Brain pericyte (primary cell): ENCODE measurements at places on chromosomes 1 and 21.
A peak's percentile ranks its signal among the peaks of the same experiment; 100 is the strongest.

- no peak for DNase-seq
Measured at GRCh38 chr1:89725011-89725370, 92.1 kb downstream of the LRRC8C start.

DNA sequence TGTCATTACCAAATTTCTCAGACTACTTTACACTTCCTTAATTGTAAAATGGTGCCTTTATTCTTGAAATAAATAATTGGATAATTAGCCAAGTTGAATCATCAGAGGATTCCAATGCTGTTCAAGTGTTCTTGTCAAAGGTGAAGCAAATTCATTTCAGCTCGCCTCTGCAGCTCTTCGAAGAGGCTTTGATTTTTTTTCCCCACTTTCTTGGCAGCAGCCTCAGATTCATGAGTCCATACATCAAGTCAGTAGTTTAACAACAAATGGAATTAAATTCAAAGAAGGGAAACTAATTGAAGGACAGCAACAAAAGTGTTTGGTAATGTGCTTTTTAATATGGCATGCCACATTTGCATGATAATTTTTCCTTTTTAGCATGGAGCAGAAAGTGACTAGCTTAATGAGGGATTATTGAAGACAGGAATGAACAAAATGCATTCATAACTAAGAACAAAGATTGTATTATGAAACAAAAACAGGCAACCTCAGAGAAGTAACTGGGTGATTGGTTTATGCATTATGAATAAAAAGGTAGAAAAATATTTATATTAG is 239.0 kb downstream of the USH2A start:
- DNase-seq, result no peak

DNA sequence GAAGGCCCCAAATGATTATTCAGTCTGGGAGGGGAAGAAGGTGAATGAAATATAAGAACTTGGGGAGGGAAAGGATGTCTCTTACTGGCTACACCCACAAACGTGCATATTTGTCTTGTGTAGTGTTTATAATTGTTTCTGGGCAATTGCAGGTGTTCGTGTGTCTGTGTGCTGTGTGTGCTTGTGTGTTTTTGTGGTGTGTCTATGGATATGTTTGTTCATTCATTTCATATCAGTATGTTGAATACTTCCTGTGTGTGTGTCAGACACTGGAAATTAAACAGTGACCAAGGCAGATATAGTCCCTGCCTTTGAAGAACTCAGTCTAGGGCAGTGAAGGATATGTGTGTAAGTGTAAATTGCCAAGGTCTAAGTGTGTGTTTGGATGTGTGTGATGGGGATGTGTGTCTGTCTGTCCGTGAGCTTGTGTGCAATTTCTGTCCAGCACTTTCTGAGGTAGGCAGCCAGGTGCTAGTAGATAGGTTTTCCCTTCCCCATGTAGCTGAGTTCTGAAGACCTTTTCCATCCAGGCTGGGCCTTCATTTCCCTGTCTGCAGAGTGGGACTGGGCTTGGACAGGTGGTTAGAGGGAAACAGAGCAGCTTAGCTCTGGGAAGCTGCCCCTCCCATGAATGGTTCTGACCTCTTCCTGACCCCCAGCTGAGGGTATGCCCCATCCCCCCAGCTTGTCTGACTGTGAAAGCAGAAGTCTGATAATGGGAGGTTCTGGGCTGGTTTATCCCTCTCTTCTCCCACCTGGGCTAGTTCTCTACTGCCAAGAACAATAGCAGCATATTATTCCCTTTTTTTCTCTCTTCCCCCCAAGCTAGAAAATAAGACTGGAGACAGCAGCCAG is 3.8 kb downstream of the AGO1 start:
- DNase-seq, result no peak

GRCh38 chr1:211553549-211553948 is 25.4 kb downstream of the SLC30A1 start:
- DNase-seq, result no peak

DNA sequence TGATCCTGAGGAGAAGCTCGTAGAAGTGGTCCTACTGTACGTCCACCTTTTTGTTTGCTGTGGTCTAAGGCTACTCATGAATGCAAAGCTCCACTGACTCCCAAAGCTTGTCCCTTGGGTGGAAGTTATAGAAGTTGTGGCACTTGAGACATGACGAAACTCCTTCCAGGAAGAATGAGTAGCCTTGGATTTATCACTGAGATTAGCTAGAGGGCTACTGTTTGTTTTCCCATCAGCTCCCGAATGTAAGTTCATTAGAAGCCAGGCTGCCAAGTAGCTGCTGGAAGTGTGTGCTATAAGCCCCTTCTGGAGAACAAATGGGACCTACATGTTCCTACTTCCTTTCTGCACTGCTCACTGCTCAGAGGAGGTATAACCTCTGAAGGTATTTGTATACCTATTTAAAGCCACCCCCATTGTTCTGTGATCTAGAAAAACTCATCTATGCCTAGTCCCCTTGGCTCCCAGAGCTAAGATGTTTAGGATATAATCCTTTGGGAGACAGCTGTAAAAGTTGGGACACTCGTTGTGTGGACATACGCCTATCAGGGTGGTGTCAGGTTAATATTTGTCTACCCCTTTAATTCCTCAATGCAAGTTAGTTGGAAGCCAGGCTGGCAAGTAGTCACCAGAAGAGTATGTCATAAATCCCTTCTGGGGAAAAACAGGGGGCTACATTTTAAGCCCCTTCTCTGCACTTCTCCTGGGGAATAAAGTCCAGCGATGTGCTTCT is 72.9 kb downstream of the SCMH1 start:
- DNase-seq, result no peak

DNA sequence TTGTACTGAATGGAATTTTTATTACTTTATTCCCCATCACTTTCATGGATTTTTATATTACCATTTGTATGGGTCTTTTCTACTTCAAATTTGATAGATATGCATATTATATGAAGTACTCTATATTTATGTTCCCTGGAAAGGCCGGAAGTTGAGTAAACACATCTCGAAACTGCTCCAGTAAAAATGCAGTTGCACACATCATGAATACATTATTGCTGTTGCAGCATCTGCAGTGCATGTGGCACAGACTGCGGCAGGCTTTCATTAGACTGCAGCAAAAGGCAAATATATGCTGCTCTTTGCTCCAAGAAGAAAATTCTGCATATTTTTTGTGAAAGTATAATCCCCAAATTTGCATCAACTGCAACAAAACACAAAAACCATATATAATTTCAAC is 48.7 kb upstream of the LRRC7 start:
- no peak for DNase-seq

DNA sequence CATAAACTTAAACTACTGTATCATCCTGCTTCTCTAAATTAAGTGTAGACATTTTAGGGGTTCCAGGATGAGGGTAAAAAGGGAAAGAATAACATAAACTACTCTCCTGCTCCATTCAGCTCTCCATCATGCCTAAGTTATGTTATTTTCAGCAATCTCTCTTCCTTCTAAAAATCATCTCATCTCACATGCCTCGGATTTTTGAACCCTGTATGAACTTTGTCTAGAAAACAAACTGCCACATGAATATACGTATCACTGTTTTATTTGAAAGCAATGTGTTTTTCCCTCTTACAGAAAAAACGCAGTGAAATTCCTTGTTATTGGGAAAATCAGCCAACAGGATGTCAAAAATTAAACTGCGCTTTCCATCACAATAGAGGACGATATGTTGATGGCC is 32.6 kb downstream of the ZBED6 start:
- no peak for DNase-seq

DNA sequence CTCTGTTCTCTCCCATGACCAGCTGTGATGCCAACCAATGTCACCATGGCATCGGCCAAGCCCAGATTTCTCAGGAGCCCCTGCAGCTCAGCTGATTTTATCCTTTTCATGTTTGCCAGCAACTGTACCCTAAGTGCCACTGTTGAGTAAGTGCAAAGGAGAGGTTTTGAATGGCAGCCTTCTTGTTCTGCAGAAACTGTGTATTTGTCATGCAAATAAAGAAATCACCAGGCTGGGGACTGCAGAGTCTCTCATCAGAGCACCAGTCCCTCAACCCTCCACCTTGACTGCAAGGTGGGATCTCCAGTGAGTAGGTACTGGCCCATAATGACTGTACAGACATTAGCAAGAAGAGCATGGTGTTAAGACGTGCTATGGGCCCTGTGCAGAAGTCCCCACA is 26.6 kb downstream of the C8B start:
- no peak for DNase-seq

DNA sequence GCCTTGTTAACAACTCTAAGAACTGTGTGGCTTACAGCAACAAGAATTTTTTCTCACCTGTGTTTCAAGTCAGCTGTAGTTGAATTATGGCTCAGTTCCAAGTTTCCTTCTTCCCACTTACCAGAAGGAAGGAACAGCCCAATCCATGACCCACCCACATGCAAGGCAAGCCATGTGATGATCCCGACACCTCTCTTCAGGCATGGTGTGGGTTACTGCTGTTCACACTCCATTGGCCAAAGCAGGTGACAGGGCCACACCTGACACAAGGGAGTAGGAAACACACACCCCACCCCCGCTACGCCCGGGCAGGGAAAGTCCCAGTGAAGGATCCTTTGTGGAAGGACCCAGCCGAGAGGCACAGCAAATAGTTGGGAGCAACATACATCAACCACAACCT is 36.3 kb downstream of the KCNJ15 start:
- no peak for DNase-seq

GRCh38 chr1:31617916-31618746 is 642 bp downstream of the HCRTR1 start:
- no peak for DNase-seq

GRCh38 chr1:41539999-41540398 is 55.5 kb upstream of the EDN2 start:
- DNase-seq, result no peak

DNA sequence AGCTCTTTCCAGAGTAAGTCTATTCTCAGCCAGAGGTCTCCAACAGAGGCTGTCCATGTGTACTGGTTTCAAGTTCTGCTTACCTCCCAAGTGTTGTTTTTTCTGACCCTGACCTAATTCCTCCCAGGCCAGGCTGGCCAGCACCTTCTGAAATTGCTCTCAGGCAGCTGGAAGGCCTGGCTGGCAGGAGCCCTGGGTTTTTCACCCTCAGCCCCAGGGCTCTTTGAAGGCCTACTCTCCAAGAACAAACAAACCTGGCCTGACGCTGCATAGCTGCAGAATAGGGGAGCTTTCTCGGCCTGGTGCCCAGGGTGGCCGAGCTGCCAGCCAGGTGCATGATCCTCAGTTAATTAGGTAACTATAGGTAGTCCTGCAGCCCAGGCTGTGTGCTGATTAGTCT is 147.5 kb downstream of the CACNA1E start:
- DNase-seq, result no peak

DNA sequence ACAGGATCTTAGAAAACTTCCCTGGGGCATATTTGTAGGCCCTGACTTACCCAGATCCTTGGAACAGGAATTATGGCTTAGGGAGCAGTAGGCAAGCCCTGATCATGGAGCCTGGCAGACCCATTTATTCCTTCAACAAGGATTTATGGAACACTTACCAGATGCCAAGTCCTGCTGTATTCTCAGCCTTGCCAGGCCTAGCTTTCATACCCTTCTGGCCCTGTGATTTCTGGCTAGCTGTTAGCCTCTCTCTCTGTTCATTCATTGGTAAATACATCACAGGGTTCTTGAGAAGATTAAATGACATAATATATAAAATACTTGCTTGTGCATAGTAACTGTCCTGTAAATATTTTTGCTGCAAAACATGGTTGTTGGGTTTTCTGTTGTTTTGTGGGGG is 32.4 kb upstream of the SRP9 start:
- no peak for DNase-seq

DNA sequence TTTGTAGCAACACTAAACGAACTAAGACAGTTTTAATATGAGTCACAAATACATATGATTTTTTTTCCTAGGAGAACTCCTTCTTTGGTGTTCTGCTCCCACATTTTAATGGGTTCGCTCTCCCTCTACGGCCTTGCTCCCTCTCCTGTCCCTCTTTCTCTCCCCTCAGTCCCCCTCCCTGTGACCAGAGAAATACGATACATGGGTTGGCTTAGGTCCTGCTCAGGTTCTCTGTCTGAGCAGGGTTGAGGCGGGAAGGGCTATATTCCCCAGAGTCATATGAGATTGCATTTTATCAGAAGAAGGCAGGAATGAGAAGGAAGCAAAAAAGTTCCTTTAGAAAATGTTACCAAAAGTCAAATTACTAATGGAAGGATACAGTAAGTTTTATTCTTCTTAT is 44.6 kb downstream of the UBE2U start:
- DNase-seq, result no peak

- no peak for DNase-seq
Measured at GRCh38 chr1:19268445-19268844, 16.8 kb downstream of the MRTO4 start.

- DNase-seq, result peak; percentile 70
Measured at GRCh38 chr1:8061210-8061609, 35.1 kb upstream of the ERRFI1 start.

DNA sequence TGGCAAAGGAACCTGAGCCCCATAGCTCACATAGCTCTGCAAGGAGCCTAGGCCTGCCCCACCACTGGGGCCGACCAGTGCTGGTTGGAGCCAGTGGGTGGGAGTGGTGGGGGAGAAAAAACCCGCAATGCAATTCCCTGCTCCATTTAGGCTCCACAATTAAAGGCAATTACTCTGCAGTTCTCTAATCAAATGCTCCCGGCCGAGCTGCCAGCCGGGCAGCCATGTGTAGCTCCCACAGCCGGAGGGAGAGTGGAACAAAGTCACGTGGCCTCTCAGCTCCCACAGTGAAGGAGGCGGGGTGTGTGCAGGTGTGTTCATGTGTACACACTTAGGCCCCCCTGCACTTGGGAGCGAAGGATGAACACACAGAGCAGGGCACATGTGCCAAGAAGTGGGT is 81.6 kb downstream of the KIRREL1 start:
- no peak for DNase-seq

DNA sequence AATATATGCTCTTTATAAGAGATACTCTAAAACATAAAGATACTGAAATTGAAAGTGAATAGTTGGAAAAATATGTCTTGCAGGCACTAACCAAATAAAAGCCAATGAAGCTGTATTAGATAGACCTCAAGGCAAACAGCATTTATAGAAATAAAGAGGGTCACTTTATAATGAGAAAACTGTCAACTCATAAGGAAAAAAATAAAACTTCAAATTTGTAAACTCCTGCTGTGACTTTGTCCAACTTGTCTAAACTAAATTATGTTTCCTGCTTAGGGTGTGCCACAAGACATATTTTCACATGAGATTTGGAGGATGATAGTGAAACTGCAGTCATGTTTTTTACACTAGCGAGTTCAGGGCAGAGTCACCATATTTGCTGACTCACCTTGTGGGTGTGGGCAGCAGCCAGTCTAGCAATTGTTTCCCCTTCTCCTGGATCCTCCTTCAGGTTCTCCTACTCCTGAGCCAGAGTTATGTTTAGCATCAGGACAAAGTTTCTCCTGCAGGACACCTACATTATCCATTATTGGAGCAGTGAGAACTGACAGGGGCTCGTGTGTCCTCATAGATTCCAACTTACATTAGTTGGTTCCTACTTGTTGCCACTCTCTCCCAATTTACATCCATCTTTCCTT is 43.8 kb downstream of the CD53 start:
- DNase-seq, result no peak

- DNase-seq, result no peak
Measured at GRCh38 chr1:55669293-55669692, 454.1 kb upstream of the USP24 start.

DNA sequence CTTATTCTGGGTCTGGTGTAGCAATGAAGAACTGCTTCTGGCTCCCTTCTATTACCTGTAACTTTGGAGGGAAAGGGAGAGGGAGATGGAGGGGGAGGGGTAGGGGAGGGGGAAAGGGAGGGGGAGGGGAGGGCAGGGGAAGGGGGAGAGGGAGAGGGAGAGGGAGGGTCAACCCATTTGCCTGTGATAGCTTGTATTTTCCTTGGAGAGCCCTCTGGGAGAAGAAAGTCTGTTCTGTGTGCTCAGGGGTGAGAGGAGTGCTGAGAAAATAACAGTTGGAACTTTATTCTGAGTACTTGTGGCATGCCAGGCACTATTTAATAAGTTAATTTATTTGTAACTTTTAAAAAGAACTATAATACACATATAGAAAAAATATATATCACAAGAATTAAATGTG is 70.7 kb upstream of the TSPAN2 start:
- DNase-seq, result no peak
